ENCODE measurements at places on chromosomes 7 and 10. TPM values are rescaled to one million over a fixed set of nuclear protein-coding genes. Genes with fewer than 3 reads are reported as not detected.

The PHYHIPL gene
- total RNA-seq, result not detected

The TMEM168 gene
- 17.4 TPM for total RNA-seq

The SYCE1 gene
- 0.14 TPM for total RNA-seq

The EPHA1 gene
- total RNA-seq, result 4.3 TPM

The LRRC18 gene
- total RNA-seq, result not detected

The AASS gene
- 2.3 TPM for total RNA-seq

The STOX1 gene
- 0.36 TPM for total RNA-seq

GRCh38 chr10:123514996-123515395, 151.2 kb upstream of the GPR26 start:
- H3K4me1 ChIP-seq, result no peaks in the 10 kb centered on the region
- no peak overlapping the region for H3K27ac ChIP-seq
- no peaks in the 10 kb centered on the region for H3K36me3 ChIP-seq
- H3K27me3 ChIP-seq, result peaks cover 7% of the 10 kb centered on the region
- DNase-seq, result no peak

Data from activated CD4-positive, alpha-beta memory T cell treated with anti-CD3 and anti-CD28 coated beads for 36 hours (primary cell).